ENCODE measurements at places on chromosomes 4 and X.

GRCh38 chrX:130110379-130111219 lies at the start of gene ELF4:
Gene ELF4 (minus strand): TSS chrX:130110497. CDS start chrX:130081330, 29,167 bp downstream.
- peak; percentile 74 for DNase-seq

GRCh38 chrX:32370456-32371205 lies 840.7 kb downstream of the DMD start:
- DNase-seq, result no peak

- DNase-seq, result no peak
These were observed 1233.3 kb upstream of the PABPC4L start for GRCh38 chr4:135434936-135435335.

DNA sequence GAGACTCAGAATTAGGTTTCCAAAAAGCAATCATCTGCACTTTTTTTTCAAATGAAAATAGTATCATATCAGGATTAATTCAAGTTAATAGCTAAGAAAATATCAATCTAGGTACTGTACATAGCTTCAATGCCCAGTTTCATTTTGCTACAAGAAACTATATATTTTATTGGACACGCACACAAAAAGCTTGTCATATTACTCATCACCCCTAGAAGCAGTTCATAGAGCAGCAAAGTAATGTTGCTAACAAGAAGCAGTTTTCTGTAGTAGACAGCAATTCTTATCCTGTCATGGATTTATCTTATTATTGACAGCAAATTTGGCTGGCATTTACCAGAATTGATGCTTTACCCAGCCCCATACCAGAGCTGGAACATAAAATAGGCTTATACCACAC lies 52.3 kb upstream of the LSM6 start:
- no peak for DNase-seq

GRCh38 chrX:20665481-20665880 lies 398.8 kb upstream of the RPS6KA3 start:
- DNase-seq, result no peak

- DNase-seq, result no peak
These were observed 252.6 kb downstream of the TMEM47 start for GRCh38 chrX:34404386-34405070.

DNA sequence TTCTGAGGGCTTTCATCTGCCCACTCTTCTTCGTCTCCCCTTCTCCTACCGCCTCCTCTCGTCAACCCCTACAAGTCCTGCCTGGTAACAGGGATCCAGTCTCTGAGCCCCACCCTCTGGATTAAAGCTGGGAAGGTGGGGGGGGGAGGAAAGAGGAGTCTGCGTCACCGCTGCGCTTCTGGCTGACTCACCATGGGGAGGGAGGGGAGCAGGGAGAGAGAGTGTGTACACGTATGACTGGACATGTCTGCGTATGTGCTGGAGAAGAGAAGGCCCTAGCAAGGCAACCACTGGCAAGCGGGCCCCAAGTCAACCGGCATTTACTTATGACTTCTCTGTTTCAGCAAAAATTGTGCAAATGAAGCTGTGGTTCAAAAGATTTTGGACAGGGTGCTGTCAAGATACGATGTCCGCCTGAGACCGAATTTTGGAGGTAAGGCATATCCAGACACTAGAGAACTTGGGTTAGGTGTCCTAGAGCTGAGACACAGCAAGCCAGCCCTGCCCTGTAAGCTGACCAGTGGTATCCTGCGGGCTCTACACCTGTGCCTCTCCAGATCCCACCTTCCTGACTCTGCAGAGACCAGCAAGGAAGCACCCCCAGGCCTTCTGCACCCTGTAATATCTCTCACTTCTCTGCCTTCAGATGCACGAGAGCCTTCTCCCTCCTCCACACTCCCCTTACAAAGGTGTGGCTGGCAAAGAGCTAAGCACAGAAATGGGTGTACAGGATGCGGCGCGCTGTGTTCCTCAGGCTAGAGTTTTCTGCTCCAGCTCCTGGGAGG lies 2.5 kb downstream of the GABRQ start:
- DNase-seq, result no peak

DNA sequence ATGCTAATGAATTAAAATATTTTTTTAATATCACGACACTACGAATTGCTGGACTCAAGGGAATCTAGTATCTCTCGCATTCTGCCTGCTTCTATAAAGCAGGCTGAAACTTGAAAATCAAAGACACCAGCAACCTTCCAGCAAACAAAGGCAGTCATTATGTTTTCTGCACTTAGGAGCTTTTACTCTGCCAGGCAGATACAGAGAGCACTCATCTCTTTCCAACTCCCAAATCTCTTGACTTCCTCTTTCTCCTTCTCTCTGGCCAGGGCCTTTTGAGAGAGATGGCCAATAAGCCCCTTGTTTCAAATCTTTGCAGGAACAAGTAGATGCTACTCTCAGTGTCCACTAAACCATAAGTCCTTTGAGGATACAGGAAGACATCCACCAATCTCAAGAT lies 95.2 kb upstream of the KLF3 start:
- DNase-seq, result no peak

DNA sequence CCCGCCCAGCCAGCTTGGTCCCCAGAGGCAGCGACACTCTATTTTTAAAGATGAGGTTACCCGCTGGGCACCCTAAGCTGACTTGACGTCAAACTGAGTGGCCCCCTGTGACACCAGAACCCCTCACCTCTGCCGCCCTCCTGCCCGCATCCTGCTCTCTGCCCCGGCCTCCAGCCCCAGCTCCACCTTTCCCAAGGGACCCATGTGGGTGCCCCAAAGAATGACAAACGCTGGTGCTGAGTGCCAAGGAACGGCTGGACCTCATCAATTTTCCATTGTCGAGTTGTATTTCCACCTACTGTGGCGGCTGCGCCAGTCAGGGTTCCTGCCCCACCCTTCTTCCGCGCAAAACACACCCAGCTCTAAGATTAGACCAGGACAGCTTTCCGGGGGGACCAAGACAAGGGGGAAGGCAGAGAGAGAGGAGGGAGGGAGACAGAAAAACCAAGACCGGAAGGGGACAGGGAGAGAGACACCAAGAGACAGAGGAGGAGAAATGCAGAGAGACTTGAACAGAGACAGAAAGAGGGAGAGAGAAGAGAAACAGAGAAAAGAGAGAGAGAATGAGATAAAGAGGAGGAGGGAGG lies 2.0 kb downstream of the PRKX start:
- DNase-seq, result peak; percentile 27

DNA sequence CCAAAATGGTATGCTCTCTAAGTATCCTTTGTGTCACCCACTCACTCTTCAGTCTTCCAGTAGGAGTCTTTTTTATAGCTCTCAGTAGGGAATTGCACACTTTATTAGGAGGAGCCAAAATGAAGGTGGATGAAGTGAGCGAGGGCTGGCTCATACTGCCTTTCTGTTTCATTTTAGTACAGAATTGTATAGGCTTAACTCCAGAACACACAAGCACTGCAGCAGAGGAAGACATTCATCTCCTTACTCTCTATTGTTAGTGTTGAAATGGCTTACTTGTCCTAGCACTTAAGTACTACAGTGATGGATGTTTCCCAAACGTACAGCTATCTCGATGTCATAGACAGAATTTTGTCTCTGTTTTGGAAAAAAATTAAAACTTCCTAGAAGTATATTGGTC lies 327.3 kb upstream of the ATOH1 start:
- DNase-seq, result no peak

DNA sequence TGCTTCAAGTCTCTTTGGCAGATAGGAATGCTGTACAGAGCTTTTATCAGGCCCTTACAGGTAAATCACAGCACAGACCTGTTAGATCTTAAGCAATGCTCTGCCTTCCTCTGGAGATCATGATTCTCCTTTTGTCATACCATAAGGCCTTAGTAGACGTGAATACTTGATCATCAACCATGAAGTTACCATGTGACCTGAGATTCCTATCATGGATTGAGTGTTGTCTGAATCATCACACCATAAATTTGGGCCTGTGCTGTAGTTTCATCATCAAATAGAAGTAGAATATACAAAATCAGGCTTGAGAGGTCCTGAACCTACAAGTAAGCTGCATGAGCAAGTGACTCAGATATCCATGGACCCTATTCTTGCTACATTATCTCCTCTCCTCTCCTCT lies 466.8 kb upstream of the INTU start:
- DNase-seq, result no peak
